Activated CD4-positive, alpha-beta T cell treated with anti-CD3 and anti-CD28 coated beads for 24 hours (primary cell): ENCODE measurements at places on chromosomes 5 and 9.

GRCh38 chr5:58871648-58872242 is 288.9 kb downstream of the RAB3C start:
- no peak for DNase-seq

GRCh38 chr9:130237076-130237475 is 28.5 kb upstream of the HMCN2 start:
- no peak for DNase-seq

- no peak for DNase-seq
These were observed 71.0 kb upstream of the FAM120A start for GRCh38 chr9:93380410-93381060.

- DNase-seq = no peak
These were observed at the start of gene WNT8A for GRCh38 chr5:138083702-138084101. Gene WNT8A (plus strand): TSS chr5:138084033. CDS start chr5:138084128, 95 bp downstream.

DNA sequence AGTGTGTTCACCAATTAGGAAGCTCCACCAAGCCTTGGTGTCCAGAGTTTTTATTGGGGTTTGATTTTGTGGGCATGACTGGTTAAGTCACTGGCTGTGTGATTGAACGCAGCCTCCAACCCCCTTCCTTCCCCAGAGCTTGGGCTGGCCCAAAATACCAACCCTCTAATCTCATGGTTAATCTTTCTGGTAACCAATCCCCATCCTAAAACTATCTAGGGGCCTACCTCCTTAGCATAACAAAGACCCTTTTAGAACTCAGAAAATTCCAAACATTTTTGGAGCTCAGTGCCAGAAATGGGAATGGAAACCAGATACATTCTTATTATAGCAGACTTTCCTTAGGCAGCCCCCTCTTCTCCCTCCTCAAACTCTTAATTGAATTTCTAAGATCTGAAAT is 35.9 kb upstream of the HRH2 start:
- DNase-seq = no peak

- no peak for DNase-seq
These were observed 122.2 kb upstream of the GRAMD2B start for GRCh38 chr5:126301056-126301455.

DNA sequence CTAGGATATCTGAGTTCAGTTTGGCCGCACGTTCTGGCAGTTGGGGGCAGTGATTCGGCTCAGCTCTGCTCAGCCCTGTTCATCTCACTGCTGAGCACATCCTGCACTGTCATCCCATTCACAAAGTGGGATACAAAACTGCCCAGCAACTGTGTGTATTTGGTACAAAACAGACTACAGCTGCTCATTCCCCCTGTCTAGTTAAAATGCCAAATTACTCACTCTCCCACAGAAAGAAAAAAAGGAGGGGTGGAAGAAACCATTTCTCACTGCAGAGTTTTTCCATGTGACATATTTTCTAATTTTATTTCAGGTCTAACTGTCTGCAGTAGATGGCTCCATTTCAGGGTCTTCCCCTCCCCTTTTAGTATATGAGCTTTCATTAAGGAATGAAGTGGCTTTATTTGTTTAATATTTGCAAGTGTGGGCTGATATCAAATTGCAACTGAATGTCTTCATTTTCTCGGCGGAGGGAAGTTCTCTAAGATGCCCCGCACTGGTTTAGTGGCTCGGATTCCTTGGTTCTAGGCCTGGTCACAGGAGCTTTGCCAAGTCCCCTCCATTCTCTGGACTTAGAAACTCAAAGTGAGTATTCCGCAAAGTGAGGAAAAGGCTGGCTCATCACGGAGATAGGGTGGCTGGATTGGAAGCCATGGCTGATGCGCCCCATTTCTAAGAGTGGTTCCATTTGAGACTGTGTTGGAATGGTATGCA is 14.7 kb downstream of the COL15A1 start:
- DNase-seq = no peak
